GDM1 (cell line): ENCODE measurements at places on chromosomes 5 and 9.

DNA sequence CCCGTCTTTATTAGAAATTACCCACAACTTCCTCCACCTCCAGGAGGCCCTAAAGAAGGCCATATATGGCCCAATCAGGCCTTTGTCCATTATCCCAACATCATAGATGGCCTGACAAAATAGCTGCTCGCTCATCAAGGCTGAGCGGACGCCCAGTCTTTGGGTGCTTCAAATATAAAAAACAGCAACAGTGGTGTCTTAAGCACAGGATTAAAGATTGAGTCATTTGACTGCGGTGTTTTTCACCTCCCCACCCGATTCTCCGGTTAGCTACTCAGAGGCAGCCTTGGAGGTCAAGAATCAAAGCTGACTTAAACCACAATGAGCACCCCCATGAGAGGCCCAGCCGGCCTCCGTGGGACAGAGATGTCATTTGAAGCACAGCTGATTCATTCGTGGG lies 18.8 kb downstream of the S1PR3 start:
- no peak for DNase-seq

- no peak for DNase-seq
Observed at GRCh38 chr9:89484475-89485404, 13.2 kb downstream of the SEMA4D start.

DNA sequence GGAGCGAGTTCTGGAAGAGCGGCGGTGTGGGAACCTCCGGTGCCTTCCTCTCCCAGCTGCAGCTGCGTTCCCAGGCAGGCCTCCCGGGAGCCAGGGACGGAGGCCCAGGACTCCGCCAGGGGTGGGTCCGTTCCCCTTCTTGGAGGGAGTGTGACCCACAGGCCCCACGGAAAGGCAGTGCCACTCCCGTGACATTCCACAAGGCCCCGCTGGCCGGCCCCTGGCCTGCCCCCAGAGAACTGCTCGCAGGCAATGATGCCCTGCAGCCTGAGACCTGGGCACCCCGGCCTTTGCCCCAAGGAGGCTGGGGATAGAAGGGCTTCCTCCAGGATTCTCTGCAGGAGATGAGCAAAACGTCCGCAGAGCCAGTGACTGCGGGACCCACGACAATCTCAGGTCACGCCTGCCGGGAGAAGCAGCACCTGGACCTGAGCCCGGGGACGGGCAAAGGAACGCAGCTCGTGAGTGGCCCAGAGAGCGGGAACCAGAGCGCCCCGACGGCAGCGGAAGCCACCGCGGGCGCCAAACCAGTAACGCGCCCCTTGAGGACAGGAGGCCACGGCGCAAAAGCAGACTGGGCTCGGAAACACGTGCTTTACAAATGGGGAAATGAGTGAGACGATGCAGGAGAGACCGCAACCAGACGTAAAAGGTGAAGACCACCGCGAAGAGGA lies 9.3 kb downstream of the OBP2B start:
- DNase-seq, result no peak

DNA sequence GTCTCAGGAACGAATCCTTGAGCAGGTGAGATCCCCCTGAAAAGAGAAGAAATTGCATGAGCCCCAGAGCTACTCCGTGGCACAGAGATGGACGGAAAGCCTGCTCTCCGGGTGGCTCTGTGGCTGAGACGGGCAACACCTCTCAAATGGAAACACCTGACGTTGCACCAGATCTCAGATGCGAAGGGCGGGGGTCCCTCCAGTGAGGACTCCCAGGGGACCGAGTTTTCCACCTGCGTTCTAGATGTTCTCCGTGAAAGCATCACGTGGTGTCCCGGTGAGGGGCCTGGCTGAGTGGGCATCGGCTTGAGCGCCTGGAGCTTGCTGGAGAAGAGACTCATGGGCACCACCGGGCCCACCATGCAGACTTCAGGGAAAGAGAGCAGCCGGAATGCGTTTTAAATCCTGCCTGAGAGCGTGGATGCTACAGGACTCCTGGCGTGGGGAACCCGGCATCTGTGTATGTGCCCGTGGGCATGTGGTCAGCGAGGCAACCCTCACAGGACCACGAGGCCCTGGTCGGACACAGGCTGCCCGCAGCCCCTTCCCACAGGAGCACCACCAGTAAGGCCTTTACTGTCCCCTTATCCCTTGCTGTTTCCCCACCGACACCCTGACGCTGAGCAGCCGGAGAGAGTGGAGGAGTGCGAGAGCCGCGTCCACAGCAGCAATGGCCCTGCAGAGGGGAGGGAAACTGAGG lies 378.4 kb upstream of the IRX4 start:
- no peak for DNase-seq

DNA sequence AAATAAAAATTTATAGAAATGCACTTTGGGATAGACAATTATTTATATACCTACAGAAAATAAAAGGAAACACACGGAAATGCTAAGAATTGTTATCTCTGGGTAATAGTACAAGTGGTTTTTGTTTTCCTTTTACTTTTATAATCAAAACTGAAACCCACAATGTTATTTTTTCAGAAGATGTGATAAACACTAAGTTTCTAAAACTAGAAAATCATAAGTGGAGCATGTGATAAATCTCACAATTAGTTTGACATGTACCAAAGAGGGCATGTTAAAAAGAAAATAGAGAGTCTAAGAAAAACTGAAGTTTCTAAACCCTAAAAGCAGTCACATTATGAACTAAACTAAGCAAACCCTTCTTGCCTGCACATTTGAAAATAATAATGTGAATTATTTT lies 61.1 kb downstream of the OXCT1 start:
- no peak for DNase-seq

DNA sequence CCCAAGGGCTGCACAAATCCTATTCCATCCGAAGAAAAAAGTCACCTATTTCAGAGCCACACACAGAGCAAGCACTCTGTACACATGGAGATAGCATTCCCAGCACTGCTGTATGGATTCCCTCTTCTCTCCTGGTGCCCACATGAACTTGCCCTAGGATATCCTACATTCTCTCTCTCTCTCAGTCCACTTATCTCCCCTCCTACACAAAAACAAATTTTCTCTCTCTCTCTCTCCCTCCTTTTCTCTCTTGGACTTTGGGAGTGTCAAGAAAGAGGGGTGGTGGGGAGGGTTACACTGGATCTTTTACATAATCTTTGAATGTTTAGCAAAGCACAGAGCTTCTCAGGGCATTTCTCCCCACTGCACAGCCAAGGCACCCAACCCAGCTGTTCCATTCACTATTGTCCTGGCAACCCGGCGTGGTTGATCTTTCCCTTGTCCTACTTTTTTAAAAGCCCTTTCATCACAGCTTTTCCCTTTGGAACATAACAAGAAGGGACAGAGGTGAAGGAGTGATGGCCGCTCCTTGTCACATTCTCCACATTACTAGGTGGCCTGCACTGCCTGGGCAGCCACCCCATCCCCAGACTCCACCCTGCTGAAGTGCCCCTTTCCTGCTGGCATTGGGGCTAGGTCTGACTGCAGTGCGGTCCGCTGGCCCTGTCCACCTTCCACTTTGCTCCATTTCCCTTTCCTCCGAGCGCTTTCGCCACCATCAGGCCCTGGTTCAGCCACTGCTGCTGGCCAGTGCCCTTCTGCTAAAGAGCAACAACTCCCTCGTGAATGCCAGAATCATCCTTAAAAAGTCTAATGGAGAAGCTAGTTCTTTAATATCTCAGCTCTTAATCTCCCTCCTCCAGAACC lies 22.2 kb upstream of the SLC1A3 start:
- DNase-seq, result no peak

GRCh38 chr5:34055667-34056066 lies 12.7 kb upstream of the C1QTNF3 start:
- DNase-seq, result no peak

DNA sequence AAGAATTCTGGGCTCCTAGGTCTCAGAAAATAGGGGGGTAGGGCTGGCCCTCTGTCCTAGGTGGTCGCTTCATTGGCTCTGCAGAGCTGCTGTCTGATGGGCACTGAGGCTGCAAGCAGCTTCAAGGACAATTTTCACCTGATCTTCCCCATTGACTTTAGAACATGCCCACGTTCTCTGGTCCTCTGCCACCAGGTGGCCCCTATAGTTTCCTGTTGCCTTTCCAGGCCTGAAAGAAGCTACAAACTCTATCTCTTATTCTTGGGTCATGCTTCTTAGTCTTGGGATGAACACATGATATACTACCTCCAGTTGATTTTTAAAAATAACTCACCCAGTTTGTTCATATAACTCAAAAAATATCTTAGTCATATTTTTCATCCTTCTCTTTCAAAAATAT lies 26.3 kb downstream of the SPZ1 start:
- DNase-seq, result no peak

- DNase-seq, result no peak
Observed at GRCh38 chr9:124975131-124975530, 34.2 kb upstream of the GOLGA1 start.

DNA sequence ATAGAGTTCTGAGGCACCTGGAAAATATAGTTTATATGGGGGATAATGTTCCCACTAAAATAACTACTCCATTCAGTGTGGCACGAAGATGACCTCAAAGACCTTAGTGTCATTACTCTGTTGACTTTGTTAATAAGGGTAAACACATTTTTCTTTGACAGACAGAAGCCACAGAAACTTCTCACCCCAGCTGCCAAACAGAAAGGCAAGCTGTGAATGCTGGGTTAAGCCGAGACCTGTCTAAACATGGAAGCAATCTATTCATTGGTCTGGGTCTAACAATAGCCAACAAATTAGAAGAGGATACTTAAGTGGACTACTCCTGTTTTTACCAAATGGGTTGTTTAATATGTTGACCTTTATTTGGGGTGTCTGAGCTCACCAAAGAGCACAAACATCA lies 171.4 kb downstream of the TLE1 start:
- DNase-seq, result no peak

GRCh38 chr9:87749335-87750035 lies 23.6 kb downstream of the CTSL start:
- no peak for DNase-seq

DNA sequence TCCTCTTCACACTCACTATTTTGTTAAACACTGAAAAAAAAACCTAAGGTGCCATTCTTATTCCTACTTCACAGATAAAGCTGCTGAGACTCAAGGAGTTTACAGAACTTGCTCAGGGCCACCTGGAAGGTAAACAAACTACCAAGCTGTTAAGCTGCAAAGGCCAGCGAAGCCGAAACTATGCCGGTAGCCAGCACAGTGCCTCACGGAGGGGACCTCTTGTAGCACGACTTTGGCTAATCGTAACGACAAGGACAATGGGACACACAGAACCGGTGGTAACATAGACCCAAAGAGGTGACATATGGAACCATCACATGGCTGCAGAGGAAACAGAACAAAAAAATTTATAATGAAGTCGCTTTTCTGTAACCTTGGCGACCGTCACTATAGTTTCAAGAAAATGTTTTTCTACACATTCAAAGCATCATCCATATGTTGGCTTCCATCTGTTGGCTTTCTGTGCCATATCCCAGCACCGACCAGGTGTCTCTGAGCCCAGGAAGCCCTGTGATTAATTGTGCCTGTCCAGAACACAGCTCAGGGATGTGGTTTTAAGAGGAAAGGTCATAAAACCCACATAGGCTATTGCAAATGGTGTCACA lies 60.3 kb downstream of the S1PR3 start:
- no peak for DNase-seq

DNA sequence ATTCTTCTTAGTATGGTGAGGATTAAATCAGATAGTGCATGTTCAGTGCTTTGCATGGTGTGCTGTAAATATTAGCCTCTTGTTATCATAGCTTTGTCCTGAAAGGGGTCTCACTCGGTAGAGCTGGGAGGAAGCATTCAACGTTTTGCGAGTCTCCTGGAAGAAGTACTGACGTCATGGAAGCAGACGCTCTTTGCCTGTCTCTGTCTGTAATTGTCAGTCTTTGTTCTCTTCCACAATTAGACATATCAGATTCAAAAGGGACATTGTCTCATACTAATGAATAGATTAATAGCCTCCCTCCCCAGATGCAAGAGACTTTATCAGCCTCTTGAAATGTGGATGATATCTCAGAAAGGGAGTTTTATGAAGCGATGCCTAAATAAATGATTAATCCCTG lies 91.8 kb upstream of the CXCL14 start:
- no peak for DNase-seq

- no peak for DNase-seq
Observed at GRCh38 chr5:133049726-133050048, 2.1 kb upstream of the HSPA4 start.

DNA sequence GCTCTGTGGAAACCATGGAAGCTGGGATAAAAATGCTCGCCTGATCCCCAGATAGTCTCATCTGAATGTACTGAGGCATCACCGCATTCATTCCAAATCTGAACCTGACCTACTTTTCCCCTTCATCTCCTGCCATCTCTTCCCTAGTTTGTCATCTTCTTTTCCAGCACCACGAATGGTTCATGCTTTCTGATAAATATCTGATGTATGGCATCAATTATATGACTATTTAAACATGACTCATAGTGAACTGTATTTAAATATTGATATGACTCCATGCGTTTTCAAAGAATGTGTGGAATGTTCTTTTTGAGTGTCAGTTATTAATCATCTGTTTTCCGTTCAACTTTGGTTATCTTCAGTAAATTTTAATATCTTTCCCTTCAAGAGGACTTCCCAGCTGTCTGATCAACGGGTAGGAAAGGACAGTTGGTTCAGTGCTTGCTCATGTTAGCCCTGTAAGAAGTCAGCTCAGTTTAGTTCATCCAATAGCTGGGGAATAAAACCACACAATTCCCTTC lies 21.1 kb downstream of the BASP1 start:
- DNase-seq, result no peak

DNA sequence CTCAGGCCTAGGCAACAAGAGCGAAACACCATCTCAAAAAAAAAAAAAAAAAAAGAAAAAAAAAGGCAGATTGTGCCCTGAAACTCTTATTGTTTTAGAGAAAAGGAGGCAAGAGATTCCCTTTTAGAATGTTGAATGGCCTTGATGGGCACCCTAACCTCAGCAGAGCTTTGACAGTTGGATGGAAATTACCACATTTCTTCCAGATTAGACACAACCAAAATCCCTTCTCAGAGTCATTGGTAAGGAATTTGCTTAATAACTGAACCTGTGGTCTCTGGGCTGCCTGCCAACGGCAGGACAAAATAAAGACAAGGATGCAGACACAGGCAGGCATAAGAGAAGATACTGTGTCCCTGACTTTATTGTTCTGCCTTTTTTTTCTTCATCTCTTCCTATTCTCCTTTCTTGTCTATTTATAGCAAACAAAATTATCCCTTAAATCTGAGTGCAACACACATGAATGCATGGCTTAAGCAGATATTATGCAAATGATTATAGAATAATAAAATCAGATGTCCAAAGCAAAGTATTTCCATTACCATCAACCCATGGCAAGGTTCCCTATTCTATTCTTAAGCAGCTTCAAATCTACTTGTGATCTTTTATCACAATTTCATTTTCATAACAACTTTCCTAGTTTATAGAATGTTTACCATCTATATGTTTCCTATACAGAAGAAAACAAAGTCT lies 37.3 kb upstream of the TRIO start:
- DNase-seq, result no peak

DNA sequence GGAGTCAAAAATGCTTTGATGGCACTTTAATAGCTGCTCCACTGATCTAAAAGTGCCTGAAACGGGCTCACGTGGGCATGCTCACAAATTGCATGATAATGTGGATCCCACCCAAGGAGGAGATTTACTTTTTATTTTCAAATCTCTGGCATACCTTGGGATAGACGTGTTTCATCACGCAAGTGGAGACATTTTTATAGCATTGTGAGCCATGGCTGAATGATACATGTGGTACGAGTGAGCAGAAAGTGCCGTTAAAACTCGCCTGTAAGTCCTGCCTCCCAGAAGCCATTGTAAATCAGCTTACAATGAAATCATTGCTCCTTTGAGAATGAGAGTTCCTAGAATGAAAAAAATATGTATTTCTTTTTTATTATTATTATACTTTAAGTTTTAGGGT lies 514.7 kb downstream of the MAT2B start:
- no peak for DNase-seq
